ENCODE measurements at places on chromosomes 1 and 21. TPM values are rescaled to one million over a fixed set of nuclear protein-coding genes. Genes with fewer than 3 reads are reported as not detected.

The GJA8 gene
- not detected for total RNA-seq

The DRAXIN gene
- 0.13 TPM for total RNA-seq

The FOXO6 gene
- 0.11 TPM for total RNA-seq

DNA sequence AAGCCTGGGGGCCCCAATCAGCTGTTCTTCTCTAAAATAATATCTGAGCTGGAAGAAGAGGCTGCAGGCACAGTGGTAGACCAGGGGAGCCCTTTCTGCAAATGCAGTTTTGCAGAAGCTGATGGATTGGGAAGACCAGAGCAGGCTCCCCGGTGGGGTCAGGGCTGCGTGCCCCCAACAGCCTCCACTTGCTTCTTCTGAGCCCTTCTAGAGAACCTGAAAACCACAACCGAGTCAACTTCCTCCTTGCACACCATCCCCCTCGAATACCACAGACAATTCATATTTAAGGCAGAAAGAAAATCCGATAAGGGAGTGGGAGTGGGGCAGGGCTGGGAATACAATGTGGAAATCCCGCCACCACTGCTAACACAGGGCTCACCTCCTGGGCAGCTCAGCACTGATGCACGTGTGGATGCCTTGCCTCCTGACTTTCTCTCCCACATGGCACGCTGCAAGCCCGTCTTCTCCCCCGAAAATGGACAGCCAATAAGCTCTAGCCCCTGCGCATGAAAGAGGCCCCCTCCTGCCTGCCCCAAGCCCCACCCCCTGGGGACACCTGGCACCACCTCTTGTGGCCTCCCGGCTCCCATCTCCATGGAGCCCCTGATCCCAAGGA is 25.4 kb upstream of the ALDH4A1 start:
- peak; percentile 47 for ATAC-seq

- no peak for ATAC-seq
Observed at GRCh38 chr1:103256490-103256889, 148.2 kb upstream of the COL11A1 start.

- ATAC-seq, result peak; percentile 48
Observed at GRCh38 chr1:54499097-54499359, 49.0 kb upstream of the ACOT11 start.

- no peak for ATAC-seq
Observed at GRCh38 chr1:69921486-69921885, 283.9 kb downstream of the LRRC40 start.

- peak; percentile 38 for ATAC-seq
Observed at GRCh38 chr1:150995896-150996295, 10.8 kb downstream of the MINDY1 start.
